ENCODE measurements at places on chromosomes 5 and 9.

GRCh38 chr5:74468421-74468820 lies 172.1 kb downstream of the ENC1 start:
- no peak for DNase-seq

DNA sequence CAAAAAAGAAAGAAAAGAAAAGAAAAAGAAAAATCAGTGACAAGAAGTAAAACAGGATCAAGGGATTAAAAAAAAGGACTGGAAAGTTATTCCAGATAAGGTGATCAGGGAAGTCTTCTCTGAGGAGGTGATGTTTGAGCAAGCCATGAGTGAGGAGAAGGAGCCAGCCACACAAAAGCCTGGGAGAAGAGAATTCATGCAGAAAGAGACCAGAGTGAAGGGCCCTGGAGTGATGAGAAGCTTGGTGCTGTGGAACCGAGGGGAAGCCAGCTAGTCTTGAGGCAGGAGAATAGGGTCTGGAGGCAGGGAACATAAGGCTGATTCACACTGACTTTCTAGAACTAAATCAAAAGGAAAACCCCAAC lies 4.0 kb upstream of the EXOSC2 start:
- no peak for DNase-seq

DNA sequence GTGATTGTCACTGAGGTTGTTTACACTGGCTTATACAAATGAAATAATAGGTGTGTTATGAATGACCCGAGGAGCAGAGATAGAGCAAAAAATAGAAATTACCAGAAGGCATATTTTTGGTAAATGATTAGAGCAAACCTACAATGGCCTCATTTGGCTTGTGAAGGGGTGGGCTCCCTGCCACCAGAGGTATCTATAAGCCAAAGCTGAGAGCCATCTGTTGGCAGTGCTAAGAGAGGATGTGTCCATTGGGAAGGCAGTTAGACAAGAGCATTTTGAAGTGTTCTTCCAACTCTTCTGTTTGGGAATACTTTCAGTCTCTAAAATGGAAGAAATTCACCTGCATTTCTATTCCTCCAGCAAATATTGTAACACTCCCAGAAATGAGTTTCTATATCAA lies 10.6 kb downstream of the NIPAL4 start:
- DNase-seq: no peak

GRCh38 chr9:132914924-132915323 lies 29.5 kb downstream of the TSC1 start:
- DNase-seq: no peak

GRCh38 chr5:157874861-157875260 lies 15.9 kb upstream of the CLINT1 start:
- DNase-seq: no peak

DNA sequence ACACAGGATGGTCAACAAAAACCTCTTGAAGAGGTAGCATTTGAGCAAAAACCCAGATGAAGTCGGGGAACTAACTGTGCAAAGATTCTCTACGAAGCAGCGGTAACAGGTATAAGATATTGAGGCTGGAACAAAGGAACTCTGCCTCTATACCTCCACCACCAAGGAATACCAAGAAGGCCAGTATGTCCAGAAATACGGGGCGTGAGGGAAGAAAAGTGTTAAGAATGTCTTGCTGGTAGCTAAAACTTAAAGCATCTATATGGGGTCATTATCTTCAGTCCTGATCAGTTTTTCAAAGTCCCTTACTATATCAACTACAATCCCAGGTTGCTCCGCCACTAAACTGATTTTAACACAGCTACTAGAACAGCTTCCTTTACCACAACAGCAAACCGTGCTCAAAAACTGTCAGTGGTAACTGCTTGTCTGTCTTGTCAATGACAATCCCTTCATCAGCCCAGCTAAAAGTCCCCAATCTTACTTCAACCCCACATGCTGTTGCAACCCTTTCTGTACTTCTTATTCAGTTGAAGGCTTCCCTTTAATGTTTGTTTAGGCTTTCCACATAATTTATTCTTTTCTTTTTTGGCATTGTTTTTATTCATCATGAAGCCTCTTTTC lies 9.4 kb downstream of the PAM start:
- DNase-seq: no peak

DNA sequence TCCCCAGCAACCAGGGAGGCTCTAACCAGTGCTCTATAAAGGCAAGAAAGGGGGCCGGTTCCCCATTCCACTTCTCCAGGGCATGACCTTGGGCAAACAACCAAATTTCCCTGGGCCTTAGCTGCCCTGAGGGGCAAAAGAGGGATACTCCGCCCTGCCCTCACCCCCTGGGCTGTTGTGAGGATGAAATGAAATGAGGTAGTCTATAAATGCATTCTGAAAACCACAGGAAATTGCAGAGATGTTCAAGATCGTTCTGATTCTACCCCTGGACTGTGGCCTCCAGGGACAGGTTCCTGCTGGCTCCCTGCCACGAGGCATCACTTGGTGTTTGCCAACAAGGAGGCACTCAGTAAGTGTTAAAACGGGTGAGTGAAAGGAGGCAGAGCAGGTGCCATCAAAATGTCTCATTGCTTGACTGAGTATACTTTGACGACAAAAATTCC lies 5.7 kb downstream of the RAPGEF1 start:
- DNase-seq: no peak

GRCh38 chr9:3125602-3126405 lies 281.9 kb upstream of the PUM3 start:
- no peak for DNase-seq

DNA sequence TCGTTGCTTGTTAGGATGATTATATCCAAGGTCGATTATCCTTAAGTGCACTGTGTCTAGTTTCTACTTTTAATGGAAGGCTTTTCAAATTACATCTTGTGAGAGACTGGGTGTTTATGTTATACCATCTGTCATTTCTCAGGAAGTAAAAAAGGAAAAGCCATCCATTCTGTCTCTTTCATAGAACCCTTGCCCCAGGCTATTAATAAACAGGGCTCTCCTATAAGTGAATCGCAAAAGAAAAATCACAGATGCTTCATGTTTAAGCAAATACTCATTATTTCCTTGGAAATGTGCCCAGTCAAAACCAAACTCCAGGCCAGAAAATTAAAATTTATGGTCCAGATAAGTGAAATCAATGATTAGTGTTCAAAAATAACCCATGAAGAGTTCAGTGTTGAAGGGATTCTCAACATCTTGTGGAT lies 58.1 kb downstream of the STARD4 start:
- no peak for DNase-seq

DNA sequence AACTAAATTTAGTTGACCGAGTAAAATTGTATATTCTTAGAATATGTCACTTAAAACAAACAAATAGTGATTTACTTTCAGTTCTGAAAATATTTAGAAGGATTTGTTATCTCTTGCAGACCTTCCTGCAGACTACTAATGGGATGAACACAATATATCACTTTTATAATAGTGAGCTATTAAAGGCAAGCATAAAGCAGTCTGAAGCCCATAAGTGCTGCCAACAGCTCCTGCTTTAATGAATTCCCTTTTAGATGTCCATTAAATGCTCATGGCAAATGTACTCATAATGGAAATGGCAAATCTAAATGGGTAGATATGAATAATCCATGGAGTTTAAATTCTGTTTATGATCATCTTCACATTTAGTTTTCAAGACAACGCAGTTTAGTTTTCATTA lies 170.2 kb downstream of the RANBP17 start:
- no peak for DNase-seq

DNA sequence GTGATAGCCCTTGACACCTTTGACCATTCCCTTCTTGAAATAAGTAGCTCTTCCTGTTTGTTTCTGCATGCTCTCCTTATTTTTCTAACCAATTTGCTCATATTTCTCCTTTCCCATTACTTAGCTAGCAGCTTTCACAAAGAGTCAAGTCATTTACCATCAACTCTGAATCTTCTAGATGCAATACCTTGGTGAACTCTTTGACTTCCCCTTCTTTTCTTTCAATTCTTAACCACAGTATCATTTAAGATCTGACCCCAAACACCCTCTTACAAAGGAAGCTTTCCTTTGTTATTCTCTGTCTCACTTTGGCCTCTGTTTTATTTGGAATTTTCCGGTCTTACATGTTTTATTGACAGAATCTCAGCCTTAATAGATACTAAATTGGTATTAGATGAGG lies 14.0 kb downstream of the NFX1 start:
- DNase-seq: no peak

DNA sequence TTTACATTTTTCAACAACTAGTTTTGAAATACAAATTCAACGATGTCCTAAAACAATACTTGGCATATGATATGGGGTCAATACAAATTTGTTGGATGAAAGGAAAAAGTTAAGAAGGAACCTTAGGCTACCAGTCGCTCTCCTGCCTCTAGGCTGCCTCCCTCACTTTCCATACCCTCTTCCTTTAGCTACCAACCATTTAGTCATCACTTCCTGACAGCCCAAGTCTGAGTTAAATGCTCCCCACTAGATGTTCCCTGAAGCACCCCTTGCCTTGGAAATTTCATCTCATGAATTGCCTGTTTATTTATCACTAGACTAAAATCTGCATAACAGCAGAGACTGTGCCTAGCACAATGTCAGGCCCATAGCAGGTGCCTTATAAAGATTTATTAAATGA lies 2.7 kb upstream of the LARS1 start:
- DNase-seq: no peak

DNA sequence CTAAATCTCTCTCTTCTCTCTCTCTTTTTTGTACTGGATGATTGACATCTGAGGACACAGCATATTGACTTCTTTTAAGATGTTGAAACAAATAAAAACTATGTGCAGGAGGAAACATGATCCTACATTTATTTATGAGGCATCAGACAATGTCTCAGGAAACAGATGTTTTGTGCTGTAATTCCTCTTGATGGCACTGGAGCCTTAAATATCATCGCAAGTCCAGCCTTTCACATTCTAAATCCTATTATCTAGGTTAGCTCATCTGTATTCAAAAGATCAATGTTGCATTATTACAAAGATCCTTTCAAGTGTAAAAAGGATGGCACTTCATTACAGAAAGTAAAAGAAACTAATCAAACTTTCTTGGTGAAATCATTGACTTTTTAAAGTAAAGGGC lies 63.9 kb downstream of the MAT2B start:
- DNase-seq: no peak

DNA sequence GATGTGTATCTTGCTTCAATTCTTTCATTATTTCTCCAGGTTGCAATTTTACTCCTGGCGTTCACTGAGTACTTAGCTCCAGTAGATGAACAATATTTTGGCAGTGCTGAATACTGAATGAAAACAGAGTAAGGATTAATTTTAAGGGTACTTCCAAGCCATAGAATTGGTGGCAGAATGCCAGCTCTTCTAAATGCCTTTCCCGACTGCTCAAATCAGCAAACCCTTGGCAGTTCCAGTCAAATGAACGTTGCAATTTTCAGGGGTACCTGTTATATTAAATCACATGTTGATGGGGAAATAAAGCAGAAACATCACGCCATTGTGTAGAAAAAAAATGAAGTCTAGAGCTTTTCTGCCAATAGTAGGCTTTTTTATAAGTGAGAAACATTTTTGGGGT lies 282.4 kb upstream of the RPS23 start:
- DNase-seq: no peak

- no peak for DNase-seq
Measured at GRCh38 chr5:128775558-128775957, 189.7 kb upstream of the SLC27A6 start.

DNA sequence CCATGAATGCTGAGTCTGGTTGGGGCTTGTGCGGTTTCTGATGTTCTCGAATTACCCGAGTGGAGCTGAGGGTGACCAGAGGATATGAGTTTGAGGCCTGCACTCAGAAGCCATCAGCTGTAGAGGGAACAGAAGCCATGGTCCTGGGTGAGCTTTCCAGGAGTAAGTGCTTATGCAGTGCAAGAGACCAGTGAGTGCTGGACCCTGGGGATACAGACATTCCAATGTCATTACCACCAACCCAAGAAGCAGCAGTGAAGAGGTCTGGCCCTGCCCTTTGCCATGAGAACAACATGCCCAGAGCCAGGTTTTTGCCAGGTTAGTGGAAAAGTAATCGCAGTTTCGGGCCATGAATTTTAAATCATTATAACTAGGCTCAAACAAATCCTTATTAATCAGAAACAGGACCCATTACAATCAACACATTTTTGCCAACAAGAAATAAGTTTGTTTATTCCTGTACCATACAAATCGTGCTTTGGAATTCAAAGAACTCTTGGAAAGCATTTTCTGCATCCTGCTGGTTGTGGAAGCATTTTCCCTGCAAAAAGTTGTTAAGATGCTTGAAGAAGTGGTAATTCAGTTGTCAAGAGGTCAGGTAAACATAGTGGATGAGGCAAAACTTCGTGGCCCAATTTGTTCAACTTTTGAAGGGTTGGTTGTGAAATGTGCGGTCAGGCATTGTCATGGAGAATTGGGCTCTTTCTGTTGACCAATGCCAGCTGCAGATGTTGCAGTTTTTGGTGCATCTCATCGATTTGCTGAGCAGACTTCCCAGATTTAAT lies 154.6 kb downstream of the SYK start:
- no peak for DNase-seq

DNA sequence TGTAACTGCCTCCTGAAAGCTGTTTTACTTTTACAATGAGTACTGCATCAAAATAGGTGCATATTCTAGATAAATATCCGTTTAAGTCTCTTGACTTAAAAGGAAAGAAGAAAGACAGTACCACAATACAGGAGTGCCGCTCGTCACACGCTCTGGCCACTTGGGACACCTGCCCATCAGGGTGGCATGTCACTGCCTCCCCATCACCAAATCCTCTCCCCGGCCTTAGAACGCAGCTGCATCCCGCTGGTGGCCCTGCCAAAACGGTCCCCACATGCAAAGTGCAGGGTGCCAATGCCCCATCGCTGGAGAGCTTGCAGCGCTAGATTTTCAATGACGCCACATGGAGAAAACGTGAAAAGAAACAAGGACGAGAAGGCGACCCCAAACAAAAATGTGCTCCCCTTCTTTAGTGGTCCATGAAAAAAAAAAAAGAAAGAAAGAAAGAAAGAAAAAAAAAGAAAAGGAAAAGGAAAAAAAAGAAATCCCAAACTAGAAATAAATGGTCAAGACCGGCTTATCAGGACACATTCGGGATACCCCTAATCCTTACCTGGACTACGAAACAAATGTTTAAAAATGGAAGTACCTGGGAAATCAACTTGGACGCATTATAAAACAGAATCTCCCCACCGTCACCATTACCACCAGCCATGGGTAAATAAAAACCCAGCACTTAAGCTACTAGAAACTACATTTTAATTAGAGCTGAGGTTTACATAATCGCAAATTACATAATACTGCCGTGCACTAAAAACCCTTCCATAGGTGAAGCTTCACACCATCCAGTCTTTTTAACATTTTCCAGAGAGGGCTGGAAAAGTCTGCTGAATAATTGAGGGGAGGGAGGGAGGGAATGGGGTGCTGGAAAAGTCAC lies 1.0 kb downstream of the ANKH start:
- no peak for DNase-seq

GRCh38 chr5:159146839-159147238 lies 47.1 kb upstream of the EBF1 start:
- no peak for DNase-seq
